Stimulated activated CD8-positive, alpha-beta memory T cell treated with anti-CD3 and anti-CD28 coated beads, Interleukin-12 subunit alpha, Interleukin-12 subunit beta, amount 100 ng/mL, for 4 hours (primary cell): ENCODE measurements at places on chromosomes 11 and 22.

DNA sequence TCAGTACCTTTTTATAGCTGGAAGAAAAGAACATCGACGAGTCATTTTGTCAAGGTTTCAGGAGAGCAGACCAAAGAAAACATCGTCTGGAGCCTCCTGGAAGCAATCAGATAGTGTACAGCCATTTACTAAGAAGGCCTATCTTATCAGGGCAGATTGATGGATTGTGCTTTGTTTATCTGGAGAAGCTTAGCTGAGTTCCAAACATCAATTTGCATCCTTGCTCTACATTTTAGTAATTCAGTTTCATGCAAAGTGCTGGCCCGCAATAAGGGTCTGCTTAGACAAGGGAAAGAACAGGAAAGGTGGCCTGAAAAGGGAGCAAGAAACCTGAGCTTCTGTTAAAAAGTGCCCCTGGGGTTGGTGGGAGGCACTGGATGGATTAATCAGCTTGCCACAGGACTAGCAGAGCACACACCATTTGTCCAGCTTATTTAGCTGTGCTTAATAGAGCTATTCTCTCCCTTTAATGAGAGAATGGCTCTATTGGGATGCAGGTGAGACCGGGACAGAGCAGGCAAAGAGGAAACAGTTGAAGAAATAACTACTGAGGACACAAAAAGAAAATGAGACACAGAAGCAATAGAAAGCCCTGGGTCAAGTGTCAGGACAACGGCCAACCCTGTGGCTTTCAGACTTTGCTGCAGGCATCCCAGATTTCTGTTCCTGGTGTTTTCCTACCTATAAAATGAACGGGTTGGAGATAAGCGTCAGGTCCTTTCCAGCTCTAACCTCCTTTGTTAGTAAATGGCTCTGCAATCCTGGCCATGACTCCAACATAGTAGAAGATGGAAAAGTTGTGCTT lies 122.1 kb upstream of the TTC12 start:
- no peak for DNase-seq

DNA sequence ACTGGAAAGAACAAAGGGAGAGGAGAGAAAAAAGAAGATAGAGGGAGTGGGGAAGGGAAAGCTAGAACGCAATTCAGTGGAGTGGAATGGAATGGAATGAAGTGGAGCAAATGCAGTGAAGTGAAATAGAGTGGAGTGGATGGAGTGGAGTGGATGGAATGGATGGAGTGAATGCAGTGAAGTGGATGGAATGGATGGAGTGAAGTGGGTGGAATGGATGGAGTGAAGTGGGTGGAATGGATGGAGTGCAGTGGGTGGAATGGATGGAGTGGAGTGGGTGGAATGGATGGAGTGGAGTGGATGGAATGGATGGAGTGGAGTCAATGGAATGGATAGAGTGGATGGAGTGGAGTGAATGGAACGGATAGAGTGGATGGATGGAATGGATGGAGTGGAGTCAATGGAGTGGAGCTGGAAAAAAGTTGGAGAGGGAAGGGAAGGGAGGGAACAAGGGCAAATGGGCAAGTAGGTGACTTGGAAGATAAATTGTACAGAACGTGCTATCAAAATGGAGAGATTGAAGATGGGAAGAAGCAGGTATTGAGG lies 13.9 kb downstream of the IFITM10 start:
- DNase-seq, result no peak

DNA sequence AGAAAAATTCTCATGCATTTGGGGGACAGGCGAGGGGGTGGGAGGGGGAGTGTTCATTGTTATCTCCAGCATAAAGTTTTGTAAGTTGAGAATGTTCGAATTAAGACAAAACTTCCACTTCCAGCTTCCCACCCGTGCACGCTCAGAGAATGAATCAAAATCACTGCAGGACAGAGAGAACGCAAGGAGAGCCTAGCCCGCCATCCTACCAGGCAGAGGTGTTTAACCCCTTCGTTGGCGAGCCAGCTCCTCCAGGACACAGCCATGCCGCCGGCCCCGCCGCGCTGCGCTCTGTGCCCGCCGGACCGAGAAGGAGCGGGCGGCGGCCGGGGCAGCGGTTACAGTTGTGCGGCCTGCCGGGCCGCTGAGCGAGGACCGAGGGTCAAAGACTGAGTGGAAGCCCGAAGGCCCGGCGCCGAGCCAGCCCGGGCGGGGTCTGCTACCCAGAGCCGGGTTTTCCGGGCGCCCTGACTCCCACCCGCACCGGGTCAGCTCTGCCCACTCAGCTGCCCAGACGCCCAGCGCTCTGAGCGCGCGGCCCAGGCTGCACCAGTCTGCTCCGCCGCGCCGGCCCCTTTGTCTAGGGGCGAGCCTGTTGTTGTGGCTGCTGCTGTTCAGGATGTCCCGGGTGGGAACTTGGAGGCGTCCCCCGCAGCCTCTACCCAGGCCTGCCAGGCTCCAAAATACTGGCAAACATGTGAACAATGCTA lies at the start of gene NOX4:
Gene NOX4, minus strand, starts transcription at position 395 of the 710 bp plus-strand sequence. Its CDS starts 129 bp downstream, at position 266.
- no peak for DNase-seq

DNA sequence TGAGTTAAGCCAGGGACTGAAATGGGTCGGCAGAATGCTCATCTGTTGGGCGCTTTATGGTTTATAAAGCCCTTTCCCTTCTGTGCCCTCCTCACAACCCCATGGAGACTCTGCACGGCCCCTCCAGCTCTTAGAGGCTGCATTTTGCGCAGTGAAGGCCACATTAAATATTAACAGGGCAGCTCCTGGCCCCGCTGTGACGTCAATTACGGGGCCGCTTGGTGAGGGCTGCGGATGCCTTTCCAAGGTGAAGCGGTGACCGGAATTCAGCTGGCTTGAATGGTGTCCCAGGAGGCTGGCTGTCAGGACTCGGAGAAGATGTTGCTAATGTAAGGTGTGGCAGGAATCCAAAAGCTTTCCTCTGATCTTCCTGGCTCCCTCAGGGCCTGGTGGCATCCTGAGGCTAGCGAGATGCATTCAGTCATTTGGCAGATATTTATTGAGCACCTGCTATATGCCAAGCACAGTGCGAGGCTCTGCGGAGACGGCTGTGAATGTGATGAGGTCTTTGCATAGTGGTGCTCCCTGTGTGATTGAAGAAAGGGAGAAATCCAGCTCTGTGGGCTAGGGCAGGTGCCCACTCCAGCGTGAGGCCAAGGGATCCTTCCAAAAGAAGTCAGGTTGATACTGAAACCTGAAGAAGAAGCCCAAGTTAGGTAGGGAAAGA lies 10.4 kb upstream of the YWHAH start:
- no peak for DNase-seq

DNA sequence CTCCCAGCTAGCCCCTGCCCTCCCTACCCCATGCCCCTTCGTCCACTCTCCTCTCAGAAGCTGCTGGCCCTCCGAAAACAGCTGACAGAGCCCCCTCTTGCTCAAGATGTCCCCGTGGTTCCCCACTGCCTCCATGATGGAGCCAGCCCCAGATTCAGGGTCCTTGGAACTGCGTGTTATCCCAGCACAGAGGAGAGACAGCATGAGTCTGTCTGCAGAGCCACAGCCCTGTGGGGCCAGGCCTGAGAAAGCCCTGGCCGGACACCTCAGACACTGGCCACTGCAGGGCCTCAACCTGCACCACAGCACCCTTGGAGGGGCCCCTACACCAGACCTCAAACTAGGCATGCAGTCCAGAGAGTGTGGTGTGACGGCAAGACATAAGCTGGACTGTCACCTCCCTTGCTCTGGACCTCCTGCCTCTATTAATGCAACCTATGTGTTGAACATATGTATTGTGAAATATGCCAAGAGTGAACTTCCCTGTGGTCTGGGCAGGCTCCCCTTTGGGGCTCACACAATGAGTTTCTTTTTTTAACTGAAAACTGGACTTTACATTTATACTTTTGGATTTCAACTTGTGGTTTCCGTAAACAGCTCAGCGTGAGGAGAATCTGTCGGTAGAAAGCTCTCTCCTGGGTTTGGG lies 9.6 kb downstream of the PNPLA5 start:
- DNase-seq, result no peak

- no peak for DNase-seq
Observed at GRCh38 chr11:117931331-117931950, 2.2 kb upstream of the TMPRSS13 start.

- no peak for DNase-seq
Observed at GRCh38 chr11:77322926-77323590, 21.6 kb upstream of the GDPD4 start.

- no peak for DNase-seq
Observed at GRCh38 chr22:45631841-45632238, 39.8 kb upstream of the ATXN10 start.

DNA sequence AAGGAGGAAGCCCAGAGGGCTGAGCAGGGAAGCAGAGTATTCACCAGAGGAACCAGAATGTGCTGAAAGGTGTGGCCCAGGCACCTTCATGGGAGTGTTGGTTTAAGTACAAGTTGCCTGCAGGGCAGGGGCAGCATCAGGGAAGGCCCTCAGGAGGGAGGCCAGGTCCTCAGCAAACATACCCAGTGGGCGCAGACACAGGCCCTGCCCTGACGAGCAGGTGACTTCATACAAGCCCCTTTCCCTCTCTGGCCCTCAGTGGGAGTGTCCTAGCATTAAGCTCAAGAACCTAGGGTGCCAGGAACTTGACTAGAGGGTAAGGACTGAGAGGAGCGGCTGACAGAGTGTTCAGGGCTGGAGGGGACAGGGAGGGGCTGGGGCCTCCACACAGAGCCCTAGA lies 7.5 kb upstream of the CASTOR1 start:
- no peak for DNase-seq

DNA sequence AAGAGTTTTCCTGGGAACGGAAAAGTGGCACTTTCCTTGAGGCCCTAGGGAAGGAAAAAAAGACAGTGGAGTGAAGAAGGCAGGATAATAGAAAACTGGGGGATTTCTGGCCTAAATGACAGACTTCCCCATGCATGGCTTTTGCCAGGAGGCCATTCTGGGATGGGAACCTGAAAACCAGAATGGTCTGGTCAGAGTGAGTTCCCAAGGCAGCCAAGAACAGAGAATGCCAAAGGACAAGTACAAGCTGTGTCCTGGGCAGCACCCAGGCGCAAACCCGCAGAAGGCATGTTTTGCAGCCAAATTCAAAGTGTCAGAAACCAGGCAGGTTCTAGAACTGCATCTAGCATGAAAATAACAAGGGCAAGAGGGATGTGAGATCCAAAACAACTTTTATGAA lies 162.4 kb downstream of the SPON1 start:
- no peak for DNase-seq

DNA sequence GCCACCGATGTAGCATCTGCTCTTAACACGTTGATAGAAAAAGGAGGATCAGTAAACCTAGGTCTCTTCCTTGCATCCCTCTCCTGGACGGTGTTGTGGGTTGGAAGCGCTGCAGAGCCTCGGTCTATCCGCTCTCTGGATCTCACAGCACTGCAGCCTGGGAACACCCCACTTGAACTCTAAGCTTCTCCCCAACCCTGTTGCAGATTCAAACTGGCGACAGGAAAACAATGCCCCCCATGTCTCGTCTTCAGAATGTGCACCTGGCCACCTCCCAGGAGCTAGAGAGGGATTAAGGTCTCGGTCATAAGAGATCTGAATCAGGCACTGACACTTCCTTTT lies 454 bp downstream of the TMEM218 start:
- DNase-seq, result no peak

- no peak for DNase-seq
Observed at GRCh38 chr22:44211946-44212930, 31.5 kb downstream of the PARVG start.

DNA sequence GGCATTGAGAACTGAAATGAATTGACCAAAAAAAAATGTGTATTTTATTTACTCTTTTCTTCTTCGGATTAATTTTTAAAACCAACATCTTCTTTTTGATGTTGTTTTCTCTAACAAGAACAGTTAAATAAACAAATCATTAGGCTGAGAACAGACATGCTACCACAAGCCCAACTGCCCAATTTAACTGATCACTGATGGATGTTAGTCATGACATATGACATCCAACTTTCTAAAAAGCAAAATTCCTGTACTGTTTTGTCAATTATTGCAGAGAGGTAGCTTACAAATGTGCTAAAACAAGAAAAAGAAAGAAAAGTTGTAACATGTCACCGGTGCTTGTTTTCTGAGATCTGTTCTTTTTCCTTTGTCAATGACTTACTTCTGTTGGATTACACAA lies 232.1 kb downstream of the C11orf87 start:
- no peak for DNase-seq
